ENCODE measurements at places on chromosomes 3 and 15. TPM values are rescaled to one million over a fixed set of nuclear protein-coding genes. Genes with fewer than 3 reads are reported as not detected.

SERINC4 gene
- not detected for total RNA-seq

RAF1 gene
- total RNA-seq: 107 TPM

ANP32A gene
- 56.3 TPM for total RNA-seq

EOMES gene
- 0.74 TPM for total RNA-seq

CBLB gene
- 126 TPM for total RNA-seq

MST1 gene
- total RNA-seq: 5.5 TPM

SPTSSB gene
- 74.9 TPM for total RNA-seq

SLC49A4 gene
- total RNA-seq: 20.0 TPM

PEAK1 gene
- 146 TPM for total RNA-seq

RPUSD3 gene
- total RNA-seq: 14.4 TPM

PPARG gene
- 62.9 TPM for total RNA-seq

DNA sequence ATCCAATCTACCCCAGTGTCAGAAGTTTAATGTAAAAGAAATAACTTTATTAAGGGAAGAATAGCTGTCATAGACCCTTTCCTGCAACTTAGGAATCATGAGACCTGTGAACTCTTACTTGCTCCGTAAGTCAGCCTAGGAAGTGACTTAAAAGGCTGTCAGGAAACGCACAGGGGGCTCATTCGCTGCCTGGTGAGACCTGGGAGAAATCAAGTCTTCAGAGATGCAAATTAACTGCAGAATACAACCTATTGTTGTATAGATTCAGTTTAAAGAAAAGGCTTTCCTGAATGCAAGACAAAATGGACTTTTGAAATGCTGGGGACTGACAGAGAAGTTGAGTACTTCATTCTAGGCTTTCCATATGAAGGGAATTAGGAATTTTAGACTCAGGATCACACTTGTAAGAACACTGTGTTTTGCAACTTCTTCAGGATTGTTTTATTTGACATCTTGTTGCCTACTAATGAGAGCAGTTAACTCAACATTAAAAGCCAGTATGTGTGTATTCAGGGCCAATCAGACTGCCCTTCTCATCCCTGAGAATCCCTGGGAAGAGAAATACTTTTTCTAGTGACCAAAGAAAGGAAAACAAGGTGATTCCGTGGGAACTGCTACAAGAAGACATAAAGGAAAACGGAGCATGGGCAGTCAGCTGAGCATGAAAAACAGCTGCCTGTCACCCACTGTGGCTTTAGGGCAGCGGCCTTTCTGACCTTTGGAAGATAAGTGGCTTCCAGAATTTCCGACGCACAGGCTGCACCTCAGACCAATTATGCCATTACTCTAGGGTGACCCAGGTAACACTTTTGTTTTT lies 18.5 kb upstream of the DPPA4 start:
- DNase-seq: no peak

DNA sequence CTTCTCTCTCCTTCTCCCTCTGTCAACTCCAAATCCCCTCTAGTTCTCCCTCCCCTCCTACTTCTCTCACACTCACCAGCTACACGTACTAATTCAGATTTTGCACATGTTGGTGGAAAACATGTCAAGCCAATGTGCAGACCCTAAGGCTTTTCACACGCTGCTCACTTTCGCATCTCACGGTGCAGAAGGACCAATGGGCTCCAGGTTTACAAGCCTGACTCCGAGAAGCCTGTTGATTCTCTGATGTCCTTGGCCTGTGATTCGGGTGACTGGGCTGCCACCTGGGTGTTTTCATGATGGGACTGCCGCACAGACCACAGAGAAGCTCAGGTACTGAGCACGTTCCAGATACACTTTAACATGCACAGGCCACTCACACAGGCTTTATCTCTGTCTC lies 3.7 kb downstream of the FOXL2NB start:
- no peak for DNase-seq

GRCh38 chr3:123678108-123678511 lies 93.3 kb upstream of the HACD2 start:
- DNase-seq: no peak

- no peak for DNase-seq
Measured at GRCh38 chr3:57080171-57080570, 19.7 kb downstream of the SPATA12 start.

- DNase-seq: no peak
Measured at GRCh38 chr15:48315041-48315440, 16.2 kb upstream of the DUT start.

- no peak for DNase-seq
Measured at GRCh38 chr15:61051569-61052031, 177.5 kb downstream of the RORA start.

DNA sequence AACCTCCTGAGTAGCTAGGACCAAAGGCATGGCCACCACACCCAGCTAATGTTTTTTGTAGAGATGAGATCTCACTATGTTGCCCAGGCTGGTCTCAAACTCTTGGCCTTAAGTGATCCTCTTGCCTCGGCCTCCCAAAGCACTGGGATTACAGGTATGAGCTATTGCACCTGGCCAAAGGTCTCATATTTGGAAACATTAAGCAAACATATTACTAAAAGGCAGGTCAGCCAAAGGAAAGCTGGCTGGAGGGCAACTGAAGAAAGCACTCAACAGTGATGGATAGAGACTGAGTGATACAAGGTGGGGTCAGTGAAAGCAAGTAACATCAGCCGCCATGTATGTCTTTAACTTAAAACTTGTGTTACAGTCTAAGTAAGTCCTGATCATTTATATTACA lies 57.5 kb downstream of the TBC1D2B start:
- DNase-seq: no peak

GRCh38 chr15:100902436-100903167 lies 16.6 kb upstream of the LRRK1 start:
- DNase-seq: peak; percentile 87

DNA sequence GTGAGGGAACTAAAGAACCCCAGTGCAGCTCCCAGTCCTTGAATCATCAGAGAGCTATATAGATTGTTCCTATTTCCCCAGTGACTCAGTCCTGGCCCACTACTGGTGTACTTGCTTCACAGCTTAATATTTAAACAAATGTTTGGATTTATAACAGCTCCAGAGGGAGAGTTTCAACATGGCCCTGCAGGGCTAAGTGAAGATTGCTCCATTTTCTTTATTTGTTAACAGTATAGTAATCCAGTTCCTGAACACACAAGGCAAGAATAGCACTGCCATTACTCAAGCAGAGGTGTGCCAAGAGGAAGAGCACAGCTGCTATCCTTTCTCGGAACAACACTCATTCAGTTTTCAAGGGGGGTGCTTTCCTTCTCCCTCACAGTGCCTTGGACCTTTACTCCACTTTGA lies 6.5 kb downstream of the SQOR start:
- no peak for DNase-seq

GRCh38 chr3:177041730-177042551 lies 155.3 kb downstream of the TBL1XR1 start:
- no peak for DNase-seq

GRCh38 chr3:15630646-15631350 lies 29.3 kb downstream of the BTD start:
- DNase-seq: no peak

Data from urinary bladder (tissue), 4 donors.